HCEC 1CT (cell line): ENCODE measurements at places on chromosomes 3 and 15.

DNA sequence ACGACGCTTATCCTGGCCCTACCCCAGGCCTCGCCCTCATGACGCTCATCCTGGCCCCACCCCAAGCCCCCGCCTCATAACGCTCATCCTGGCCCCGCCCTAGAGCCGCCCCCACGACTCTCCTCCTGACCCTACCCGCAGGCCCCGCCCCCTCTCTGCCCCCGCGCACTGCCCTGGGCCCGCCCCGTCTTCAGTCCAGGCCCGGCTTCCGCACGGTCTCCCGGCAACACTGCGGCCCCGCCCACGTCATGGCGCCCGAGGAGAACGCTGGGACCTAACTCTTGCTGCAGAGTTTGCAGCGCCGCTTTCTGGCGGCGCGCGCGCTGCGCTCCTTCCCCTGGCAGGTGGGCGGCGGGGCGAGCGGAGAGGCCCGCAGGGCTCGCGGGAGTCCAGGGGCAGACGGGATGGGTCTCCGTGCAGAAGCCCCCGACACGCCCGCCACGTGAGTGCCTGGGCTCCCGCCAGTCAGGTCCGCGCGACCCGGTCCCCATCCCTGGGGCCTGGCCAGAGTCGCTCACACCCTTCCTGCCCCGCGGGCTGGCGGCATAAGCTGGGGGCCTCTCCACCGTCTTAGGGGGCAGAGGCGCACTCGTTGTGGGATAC, 52.5 kb upstream of the ROPN1B start:
- DNase-seq, result peak; percentile 91

GRCh38 chr15:91521996-91522395, 331.5 kb upstream of the SLCO3A1 start:
- DNase-seq, result peak; percentile 74

- no peak for DNase-seq
These were observed 106.5 kb downstream of the NR2E3 start for GRCh38 chr15:71916834-71917233.

- no peak for DNase-seq
These were observed 4.6 kb downstream of the SETD5 start for GRCh38 chr3:9401986-9402385.

DNA sequence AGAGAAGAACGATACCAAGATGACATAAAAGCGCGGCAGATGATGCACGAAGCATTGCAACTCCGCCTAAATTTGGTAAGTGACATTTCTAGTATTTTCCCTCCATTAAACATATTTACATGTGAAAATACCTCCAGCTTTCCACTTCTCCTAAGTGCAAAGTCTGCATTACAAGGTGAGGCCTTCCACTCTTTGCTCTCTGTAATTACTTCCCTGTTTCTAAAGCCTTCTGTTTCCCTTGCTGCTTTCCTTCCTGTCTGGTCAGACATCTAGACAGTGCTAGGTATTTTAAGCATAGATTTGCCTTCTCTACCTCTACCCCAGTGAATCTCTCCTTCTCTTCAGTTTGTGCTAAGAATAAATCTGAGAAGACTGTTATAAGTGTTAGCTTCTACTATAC, 1.9 kb downstream of the P2RY12 start:
- no peak for DNase-seq

GRCh38 chr15:100721758-100722550, 119.6 kb downstream of the ASB7 start:
- DNase-seq, result peak; percentile 98

DNA sequence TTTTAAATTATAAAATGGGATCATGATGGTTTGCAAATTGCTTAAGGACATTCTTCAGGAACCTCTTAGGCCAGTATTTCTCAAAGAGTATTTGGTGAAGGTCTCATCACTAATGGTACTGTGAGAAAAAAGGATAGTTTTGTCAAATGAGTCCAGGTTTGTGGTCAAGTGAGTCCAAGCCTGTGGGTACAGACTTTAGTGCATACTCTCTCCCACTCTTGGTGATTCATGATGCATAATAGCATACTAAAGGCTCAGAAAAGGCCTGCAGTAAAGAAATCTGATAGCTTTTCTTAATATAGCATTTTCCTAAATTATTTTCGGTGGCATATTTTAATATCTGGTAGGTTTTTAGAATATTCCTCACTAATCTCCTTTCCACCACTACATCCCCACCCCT, 20.0 kb downstream of the BOC start:
- peak; percentile 37 for DNase-seq

DNA sequence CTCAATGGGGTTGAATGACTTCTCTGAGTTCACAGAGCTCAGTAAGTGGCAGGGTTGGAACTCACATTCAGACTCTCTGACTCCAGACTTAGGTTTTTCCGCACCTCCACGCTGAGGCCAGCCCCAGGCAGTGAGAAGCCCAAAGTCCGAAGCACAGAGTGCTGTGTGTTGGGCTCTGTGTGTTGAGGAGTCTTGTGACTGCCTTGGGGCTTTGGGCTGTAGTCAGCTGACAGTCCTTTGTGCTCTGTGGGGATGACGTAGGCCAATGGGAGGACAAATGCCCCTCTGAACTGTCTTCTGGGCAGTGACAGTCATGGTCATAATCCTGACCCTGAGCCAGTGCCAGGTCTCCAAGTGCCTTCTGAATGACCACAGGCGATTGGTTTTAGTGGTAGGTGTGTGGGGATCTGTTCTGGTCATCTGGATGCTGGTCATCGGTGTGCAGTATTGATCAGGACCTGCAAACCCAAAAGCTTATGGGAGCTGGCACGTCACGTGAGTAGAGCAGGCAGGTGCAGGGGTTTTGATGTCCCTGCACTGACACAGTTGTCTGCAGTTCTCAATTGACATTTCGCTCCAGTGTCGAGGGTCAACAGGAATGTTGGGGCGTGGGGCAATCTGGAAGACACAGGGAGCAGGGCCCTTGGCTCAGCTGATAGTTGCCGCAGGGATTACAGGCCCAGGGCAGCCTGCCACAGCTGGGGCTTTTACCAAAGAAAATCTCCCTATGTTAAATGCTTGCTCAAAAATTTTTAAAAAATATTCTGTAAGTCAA, 45.3 kb downstream of the CAPN3 start:
- DNase-seq, result no peak

DNA sequence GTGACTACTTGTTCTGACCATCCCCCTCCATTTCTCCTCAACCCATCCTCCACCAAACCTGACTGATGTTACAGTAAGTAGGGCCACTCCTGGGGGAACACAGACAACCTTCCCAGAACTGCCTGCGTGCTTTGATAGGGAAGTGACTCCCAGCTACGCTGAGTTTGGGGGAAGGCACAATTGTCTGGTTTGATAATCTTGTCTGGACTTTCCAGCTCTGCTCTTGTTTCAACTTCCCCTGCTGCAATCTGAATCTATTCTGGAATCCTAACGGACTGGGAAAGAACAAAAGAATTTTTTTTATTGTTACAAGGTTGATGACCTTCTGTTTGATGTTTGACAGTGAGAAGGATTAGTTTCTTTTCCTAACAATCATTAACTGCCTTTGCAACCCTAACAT, 895.6 kb downstream of the ROBO1 start:
- DNase-seq, result no peak

DNA sequence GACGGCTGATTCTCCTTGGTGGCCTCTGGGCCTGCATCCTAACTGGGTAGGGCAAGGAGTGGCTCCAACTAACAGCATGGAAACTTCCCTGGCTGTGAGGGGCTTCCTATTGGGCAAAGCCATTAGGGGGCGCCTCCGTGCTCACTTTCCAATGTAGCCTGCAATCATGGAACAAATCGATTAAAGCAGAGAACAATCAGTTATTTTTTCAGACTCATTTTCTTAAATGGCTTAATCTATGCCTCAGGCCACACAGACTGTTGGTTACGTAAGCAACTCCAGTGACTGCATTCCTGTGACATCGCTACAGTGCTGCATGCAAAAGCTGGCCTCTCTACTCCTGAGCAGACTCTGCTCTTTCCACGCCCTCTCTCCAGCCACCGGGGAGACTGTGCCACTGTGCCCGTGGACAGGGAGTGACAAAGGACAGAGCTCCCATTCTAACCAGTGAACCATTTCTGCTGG, 278.9 kb downstream of the KLF13 start:
- DNase-seq, result peak; percentile 39

DNA sequence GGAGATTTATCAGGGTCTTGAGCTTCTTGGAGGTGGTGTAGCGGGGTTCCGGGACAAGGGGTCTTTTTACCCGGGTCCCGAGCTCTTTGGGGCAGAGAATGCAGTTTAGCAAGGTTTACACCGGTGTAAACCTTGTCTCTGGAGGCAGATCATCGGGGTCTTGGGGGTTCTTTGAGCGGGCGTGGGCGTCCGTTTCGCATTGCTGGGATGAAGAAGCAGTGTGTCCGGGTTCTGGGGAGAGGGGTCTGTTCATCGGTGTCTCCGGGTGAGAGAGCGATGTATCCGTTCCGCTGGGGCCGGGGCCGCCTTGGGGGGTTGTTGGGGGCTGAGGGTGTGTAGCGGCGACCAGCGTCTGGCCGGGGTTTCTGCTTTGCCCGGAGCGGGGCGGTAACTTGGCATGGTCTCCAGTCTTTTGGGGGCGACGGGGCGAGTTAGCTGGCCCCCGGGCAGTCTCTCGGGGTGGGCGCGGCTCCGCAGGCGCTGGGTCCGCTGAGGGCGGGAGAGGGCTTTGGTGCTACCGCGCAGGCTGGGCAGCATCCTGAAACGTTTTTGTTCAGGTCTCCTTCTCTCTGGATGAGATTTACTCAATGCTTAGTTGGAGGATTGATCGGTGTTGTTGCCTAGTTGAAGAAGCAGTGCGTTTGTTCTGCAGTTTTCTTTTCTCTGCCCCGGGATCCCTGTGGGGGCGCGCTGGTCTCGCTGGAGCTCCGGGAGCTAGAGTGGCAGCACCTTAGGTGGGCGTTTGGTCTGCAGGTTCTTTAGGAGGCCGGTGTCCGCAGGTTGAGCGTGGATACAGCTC, 843 bp downstream of the GLCE start:
- DNase-seq, result peak; percentile 51

DNA sequence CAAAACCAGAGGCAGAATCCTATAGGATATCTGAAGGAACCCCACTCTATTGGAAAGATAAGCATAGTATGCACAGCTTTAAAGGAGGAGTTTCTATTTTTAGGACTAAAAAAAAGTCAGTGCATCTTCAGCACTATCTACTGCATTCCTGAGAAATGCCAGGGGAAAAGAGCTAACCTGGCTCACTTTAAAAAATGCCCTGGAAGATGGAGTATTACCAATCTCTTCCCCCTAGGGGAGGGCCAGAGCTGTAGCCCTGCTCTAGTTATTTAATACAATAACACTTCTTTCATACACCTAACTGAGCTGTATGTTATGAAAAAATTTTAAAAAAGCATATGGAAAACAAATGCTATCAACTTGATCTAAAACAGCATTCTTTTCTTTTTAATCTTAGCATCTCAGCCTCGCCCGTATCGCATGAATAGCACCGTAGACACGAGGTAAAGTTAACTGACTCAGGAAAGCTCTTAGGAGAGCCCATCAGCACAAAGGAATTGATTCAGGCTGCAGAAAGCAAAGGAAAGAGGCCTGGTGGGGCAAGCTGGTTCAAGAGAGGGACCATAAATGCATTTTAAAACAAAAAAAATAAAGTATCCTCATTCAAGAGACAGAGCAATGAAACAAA, 50.2 kb downstream of the TGM4 start:
- no peak for DNase-seq

DNA sequence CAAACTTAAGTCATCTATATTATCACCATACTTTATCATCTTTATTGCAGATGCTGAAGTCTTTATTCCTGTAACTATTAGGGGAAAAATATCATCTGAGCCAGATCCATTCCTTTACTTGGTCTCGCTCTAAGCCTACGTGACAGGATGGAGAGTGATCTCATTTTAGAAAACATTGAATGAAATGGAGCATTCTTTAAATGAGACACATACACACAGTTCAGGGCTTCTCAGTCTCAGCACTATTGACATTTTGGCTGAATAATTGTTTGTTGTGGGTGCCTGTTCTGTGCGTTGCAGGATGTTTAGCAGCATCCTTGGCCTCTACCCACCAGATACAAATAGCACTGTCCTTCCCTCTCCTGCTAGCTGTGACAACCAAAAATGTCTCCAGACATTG, 36.2 kb upstream of the PROK2 start:
- DNase-seq, result no peak

DNA sequence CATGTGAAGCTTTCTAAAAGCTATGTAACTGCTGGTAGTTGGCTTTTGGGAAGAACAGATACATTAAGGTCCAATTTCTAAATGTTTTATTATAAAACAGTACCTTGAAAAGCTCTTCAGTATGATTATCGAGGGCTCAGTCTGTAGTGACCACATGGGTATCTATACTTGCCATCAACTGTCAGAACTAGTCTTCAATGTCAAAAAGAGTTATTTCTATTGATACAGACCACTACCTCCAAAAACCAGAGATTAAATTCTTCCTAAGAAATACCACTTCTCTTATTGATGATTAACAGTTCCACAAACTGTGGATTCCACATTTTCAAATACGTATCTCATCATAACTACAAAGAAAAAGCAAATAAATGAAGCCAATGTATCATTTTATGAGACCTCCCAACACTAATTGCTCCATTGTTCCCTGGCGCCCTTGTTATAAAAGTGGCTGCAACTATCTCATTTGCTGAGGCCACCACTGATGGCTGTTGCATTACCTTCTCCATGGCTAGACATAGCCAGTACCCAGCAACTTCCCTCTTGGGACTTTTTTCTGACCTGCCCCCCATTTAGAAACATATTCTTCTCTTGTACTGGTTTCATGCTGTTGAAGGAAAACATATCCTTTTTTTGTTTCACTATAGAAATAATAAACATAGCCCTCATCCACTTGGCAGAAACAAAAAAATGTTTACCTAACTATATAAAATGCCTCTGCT, 33.9 kb upstream of the MBNL1 start:
- DNase-seq, result no peak

DNA sequence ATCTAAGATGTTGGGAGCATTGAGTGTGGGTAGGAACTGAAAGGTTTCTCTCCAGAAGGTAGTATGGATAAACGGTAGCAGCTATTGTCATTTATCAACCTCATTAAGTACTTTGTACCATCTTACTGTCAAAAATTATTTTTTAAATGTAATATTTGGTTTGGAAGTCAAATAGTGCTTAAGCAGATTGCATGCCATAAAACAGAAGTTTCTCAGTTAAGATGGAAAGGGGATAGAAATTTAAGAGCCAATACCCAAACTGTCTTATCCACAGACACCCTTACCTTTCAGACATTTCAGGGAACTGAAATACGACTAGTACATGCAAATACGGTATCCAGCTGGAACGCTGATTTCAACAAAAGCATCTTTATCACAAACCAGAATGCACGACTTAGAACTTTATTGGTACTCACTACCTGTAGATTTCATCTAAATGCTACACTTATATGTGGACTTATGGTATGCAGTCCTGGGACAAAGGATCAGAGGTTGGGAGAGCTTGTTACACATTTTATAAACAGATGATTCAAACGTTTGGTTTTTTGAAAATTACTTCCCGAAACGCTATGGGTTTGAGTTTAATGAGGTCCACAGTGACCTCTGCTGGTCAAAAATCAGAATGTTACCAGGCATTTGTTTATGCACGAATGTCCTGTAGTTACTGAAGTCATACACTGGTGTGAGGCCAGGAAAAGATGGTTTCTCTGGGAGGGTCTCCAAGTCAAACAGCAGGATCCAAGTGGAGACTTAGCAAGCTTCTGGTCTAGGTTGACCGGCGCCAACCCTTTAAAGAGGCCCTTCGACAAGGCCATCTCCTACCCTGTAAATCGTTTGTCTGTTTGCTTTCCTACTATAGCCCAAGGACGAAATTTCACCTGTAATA, 45.7 kb upstream of the DUT start:
- DNase-seq, result peak; percentile 87

GRCh38 chr15:69813881-69814280, 283.8 kb downstream of the TLE3 start:
- DNase-seq, result no peak
